ENCODE measurements at places on chromosomes 2 and 18.

GRCh38 chr18:61831071-61831470 lies 61.7 kb downstream of the RNF152 start:
- DNase-seq, result no peak

DNA sequence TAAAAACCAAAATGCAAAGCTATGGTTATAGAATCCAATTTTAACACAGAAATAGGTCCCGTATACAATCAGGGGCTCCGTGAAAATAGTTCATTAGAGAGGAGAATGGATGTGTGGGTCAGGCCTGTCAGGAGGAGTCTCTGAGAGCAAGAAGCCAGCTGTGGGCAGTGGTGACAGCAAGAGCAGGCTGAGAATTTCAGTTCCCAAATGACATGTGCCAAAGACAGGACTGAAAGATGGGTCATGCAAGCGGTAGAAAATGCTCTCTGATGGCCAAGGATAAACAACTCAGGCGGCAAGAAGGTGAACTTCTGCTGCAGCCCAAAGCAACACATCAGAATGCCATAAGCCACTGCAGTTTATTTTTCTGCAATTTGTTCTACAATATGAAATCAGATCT lies 100.4 kb downstream of the CCDC141 start:
- DNase-seq, result no peak

- DNase-seq, result no peak
Measured at GRCh38 chr2:168705534-168706470, 96.6 kb upstream of the NOSTRIN start.

DNA sequence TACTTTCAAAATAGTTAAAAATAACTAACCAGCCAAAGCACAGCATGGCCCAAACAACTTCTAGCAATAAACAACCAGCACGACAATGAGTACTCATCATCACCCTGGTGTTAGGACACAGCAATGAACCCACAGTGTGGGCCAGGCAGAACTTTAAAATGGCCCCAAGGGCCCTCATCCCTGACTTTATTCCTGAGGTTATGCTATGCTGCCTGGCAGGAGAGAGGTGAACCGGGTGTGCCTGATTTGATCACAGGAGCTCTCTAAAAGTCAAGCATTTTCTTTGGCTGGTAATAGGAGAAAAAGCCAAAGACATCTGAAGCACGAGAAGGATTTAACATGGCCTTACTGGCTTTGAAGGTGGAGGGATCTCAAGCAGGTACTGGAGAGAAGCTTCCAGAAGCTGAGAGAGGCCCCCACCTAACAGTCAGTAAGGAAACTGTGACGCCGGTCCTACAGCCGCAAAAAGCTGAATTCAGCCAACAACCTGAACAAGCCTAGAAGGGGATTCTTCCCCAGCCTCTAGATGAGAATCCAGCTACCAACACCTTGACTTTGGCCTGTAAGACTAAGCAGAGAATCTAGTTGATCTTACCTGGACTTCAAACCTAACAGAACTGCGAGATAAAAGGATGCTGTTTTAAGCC lies 115.4 kb downstream of the DDX1 start:
- DNase-seq, result no peak

DNA sequence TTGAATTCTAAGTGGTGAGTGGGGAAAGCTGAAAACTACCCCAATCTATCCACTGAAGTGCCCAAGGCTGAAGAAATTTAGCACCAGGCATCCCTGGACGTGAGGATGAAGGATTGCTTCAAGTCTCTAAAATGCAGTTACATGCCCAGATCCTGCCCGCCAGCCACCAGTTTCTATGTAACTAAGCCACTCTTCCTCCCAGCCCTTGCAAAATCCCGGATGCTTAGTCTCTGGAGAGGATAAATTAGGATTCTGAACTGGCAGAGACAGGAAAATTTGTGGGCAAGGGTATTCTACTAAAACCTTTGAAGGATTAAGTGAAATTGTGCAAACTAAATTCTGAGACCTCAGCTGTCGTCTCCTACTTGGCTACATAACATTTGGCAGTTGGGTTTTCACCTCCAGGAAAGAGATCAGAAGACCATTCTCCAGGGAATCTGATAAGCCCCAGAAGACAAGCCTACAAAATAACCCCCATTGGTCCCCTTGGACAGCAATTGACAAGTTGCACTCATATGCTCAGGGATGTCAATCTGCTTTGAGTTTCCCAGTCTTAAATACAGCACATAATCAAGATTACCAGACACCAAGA lies 93.9 kb upstream of the CD226 start:
- no peak for DNase-seq

DNA sequence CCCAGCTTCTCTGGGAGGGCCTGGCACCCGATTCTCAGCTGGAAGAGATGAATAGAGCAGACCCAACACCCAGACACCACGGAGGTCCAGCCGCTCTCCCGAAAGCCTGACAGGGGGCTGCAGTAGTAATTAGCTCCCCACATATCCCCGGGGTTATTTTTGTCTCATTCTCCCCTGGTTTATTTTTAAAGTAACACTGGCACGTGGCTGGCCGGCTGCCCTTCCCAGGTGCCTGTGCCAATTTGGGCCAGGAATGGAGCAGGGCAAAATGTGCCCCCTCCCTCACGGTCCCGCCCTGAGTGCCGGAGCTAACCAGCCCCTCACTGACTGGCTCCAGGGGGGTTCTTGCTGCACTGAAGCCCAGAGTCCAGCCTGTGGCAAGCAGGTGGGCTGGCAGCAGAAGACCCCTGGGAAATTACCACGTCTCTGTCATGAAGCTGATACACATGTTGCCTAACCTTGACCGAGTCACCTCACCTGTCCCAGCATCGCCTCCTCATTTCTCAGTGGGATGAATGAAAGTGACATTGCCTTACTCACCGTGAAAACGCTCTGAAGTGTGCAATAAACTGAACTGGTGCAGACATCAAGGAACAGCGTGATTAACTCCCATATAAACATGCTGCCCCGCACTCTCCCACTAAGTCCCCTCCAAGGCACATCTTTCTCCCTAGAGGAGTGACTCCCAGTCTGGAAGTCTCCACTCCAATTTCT lies 18.4 kb downstream of the KCNK3 start:
- DNase-seq, result no peak

DNA sequence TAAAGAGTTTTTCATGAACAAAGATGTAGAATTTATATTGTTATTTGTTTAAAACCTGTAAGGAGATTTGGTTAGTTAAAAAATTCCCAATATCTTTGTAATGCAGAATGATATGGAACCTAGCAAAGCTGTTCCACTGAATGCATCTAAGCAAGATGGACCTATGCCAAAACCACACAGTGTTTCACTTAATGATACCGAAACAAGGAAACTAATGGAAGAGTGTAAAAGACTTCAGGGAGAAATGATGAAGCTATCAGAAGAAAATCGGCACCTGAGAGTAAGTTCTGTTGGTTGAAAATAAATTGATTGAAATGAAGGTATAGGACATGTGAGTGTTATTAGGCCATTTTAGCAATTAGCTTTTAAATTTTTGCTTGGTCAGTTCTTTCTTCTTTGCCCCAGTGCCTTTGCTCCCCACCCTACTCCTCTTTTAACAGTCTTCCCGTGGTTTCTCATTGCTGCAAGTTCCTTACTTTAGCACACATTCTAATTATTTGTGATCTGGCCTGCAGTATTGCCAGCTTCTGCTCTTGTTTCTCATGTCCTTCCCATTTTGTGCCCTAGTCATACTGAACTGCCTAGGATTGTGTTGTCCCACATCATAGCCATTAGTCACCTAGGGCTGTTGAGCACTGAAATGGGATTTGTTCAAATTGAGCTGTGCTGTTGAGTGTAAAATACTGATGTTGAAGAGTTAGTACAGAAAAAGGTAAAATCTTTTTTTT lies 36.6 kb downstream of the VAPA start:
- peak; percentile 53 for DNase-seq

DNA sequence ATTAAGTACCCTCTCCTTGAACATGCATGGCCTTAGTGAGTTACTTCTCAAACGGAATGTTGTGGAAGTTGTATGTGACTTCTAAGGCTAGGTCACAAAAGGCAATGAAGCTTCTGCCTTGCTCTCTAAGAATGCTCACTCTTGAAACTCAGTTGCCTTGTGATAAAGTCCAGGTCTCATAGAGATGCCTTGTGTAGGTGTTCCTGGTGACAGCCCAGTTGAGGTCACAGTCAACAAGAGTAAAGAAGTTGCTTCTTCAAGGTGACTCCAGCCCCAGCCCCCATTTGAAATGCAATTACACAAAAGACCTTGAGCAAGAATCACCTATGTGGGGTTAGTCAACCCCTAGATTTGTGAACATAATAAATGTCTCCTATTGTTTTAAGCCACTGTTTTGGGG lies 35.6 kb downstream of the PTPN2 start:
- DNase-seq, result no peak

DNA sequence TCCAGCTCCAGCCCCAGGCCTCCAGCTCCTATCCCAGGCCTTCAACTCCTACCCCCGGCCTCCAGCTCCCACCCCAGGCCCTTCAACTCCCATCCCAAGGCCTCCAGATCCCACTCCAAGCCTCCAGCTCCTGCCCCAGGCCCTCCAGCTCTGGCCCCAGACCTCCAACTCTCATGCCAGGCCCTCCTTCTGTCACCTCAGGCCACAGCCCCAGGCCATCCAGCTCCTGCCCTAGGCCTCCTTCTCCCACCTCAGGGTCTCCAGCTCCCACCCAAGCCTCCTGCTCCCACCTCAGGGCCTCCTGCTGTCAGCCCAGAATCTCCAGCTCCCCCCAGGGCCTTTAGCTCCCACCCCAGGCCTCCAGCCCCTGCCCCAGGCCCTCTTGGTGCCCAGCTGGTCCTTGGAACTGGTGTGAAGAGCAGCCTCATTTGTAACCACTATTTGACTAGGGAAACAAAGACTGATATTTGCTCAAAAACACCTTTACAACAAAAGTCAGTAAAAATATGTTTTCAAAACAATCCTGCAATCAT lies 67.8 kb upstream of the SALL3 start:
- no peak for DNase-seq

- DNase-seq, result no peak
Measured at GRCh38 chr2:30366199-30366691, 80.8 kb upstream of the LCLAT1 start.

GRCh38 chr2:160278101-160278878 lies 78.2 kb upstream of the ITGB6 start:
- no peak for DNase-seq
